ENCODE measurements at places on chromosomes 2 and 18.

DNA sequence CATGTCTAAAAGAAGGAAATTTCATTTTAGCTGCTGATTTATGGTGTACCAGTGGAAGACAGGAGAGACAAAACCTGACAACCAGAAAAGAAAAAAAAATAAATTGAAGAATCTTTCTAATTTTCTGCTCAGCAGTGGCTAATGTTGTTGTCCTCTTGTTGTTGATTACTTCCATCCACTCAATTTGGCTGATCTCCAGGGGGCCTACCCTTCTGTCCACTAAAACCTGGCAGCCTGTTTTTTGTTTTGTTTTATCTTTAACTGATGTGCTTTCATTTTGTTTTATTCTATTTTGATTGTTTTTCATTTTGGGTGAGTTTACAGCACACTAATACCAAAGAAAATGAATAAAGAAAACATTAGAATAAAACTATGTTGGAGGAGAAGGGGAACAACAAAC lies 27.4 kb downstream of the TFPI start:
- DNase-seq, result no peak

DNA sequence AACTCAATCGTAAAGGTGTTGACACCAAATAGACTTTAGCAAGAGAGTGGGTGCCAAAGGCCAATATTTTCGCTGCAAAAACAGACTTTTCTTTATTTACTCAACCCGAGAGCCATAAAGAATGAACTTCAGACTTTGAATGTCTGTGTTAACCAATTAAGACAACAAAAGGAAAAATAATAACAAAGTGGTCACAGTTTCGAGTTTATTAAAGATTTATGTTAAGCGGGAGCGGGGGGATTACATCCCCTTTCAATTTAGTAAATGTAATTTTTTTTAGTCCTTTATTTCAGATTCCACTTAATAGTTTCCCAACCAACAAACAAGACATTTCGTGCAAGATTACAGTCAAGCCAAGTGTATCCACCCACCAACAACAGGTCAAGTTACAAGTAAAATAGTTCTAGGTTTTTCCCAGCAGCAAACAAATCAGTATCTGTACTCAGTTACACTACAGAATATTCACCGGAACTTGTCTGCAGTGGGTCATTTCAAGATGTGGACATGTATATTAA lies 9.0 kb downstream of the CDH2 start:
- no peak for DNase-seq

DNA sequence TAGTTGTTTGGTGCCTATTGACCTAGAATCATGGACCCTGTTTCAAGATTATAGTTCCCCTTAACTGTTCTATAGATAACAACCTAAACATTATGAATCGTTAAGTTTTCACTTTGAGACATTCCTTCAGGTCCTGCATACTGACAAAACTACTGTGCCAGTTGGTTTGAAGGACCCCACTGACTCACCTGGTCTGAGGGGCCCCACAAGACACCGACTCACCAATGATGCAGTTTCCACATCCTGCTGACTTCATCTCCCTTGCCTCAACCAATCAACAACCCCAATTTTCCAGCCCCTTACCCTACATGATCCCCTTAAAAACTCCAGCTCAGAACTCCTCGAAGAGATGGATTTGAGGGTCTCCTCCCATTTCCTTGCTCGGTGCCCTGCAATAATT lies 89.6 kb upstream of the CCDC141 start:
- DNase-seq, result no peak

GRCh38 chr18:27447930-27448329 lies 262.8 kb upstream of the CHST9 start:
- DNase-seq, result no peak
